ENCODE measurements at places on chromosomes 16 and 17. TPM values are rescaled to one million over a fixed set of nuclear protein-coding genes. Genes with fewer than 3 reads are reported as not detected.

GRCh38 chr16:88700636-88701482, 5.3 kb downstream of the RNF166 start:
- DNase-seq, result peak; percentile 49

The CDK5R1 gene
- 3.7 TPM for total RNA-seq

DNA sequence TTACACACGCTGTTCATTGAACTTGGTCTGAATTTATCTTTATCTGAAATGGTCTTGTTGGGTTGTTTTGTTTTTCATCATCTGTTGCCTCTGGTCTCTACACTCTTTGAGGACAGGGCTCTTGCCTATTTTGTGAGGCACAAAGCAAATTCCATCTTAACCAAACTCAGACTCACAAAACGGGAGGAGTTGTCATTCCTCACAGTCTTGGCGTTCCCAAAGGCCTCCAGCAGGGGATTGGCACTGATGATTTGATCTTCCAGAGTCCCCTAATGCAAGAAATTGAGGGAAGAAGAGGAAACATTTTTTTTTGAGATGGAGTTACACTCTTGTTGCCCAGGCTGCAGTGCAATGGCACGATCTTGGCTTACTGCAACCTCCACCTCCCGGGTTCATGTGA, 8.7 kb downstream of the MYH3 start:
- no peak for DNase-seq

DNA sequence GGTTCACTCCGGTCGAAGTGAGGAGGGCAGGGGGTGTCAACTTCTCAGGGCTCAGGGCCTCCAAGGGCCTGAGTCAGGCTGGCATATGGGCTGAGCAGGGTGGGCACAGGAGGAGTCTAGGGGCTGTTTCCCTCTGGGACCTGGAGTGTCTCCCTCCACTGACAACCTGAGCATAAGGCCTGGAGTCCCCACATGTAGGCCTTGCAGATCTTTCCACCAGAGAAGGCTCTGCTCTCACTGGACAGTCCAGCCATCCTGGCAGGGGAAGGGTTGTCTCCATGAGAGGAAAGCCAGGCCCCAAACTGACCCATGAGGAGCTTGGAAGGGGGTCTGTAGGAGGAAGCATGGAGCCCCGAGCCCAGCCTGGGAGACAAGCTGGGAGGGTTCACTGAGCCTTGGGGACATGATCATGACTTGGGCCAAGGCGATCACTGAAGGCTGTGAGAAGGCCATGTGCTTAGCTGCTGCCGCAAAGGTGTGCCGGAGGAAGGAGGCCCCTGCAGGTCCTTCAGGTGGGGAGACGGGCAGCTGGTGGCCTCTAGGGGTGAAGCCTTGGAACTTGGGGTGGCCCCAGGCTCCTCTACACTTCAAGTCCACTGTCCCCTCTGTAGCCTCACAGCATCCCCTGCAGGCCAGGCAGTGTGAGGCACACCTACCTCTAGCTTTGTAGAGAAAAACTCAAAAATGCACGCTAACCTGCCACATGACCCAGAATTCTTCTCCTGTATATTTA, 9.9 kb downstream of the CMTM2 start:
- peak; percentile 49 for DNase-seq

GRCh38 chr17:51709694-51710633, 448.6 kb downstream of the CA10 start:
- DNase-seq, result no peak

Measured in M059J (cell line).